Cerebellar nuclear complex (tissue), 1 donor: ENCODE measurements at places on chromosomes 1 and 21.

DNA sequence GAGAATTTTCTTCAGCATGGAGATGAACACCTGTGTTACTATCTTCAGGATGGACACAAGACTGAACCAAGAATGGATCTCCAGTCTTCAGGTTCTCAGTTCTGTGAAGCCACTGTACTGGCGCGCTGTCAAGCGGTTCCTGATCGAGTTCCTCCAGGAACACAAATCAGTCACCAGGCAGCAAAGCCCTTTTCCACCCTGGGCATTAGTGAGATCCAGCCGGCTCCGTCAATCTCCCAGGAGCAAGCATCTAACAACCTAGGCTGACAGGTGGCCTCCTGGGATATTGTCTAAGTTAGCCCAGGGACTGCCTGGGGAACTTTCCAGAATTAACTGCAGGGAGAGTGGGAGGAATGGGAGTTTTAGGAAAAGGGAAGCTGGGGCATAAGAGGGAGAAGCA, 9.7 kb upstream of the IGFN1 start:
- no peak for DNase-seq

GRCh38 chr21:33543505-33544129, 779 bp downstream of the SON start:
- no peak for DNase-seq

GRCh38 chr1:101071470-101071891, 45.9 kb upstream of the DPH5 start:
- DNase-seq, result no peak

- no peak for DNase-seq
These were observed 1.4 kb downstream of the LDLRAD1 start for GRCh38 chr1:54016343-54017282.

DNA sequence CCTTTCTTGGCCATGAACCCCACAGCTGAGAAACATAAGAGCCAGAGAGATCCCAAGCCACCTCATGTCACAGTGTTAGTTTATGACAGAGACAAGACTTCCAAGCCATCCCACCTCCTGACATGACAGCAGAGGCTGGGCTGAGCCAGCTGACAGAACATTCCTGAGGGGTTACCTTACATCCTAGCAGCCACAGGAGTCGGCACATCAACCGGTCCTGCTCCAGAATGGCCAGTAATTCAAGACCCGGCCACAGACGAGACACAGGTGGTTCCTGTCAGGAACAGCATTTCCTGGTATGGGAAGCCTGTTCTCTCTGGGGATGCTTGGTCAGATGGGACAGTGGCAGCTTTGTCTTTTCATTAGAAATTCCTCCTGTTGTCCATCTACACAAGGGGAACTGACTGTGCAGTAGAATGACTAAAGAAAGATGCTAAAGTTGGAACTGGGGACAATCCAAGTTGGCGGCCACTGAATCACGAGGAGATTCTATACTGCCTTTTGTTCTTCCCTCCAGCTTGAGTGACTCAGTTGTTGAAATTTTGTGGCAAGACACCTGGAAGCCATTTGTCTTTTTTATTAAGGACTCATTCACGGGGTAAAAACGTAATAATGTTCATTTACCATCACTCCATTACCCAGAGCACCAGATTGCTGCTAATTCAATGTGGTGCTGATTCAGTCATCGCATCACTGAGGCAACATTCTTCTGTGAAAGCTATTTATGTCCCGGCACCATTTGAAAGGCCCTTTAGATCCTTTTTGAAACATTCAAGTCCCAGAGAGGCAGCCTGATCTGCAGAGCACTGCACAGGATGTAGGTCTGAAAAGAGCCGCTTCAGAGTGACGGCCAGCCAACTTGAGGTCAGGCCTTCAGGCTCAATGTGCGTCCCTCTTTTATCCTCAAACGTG, 37.2 kb upstream of the NPL start:
- DNase-seq, result no peak

DNA sequence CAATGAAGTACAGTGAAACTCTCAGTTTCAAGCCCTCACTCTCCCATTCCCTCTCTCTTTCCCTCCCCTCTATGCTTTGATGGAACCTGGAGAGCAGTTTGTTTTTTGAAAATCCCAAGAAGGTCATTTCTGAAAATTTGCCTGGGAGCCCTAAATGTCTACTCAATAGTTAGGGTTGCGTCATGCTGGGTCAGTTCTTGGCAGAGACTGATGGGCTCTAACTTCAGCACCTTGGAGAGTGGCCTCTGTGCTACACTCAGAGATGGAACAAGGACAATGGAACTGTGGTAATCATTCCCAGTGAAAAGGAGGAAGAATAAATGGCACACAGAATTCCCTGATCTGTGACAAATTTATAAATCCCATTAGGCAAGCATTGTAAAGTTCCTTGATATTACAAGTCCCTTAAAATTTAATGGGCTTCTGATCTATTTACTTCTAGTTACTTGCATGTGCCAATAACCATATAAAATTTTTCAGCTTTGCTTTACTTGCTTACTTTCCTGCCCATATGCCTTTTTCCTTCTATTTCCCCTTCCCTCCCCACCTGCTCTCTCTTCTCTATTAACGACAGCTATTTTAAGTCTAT, 182.9 kb upstream of the KCND3 start:
- DNase-seq, result no peak

DNA sequence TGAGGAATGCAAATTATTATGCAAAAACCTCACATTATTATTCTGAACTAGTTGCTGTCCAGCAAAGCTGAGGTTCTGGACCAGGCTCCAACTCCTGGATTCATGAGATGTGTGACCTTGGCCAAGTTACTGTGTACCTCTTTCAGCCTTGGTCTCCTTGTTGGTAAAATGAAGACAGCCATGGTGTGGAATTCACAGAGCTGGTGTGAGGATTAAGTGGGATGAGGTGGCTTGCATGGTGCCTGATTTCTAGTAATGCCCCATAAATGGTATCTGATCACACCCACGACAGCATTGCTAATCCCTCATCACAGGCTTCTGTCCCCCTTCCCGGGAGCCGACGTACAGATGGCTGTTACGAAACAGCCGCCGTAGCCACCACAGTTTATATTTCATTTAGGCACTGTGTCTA, 59.6 kb downstream of the PGBD5 start:
- no peak for DNase-seq
